Substantia nigra (tissue), 51 donors: ENCODE measurements at places on chromosomes 16 and 17.

DNA sequence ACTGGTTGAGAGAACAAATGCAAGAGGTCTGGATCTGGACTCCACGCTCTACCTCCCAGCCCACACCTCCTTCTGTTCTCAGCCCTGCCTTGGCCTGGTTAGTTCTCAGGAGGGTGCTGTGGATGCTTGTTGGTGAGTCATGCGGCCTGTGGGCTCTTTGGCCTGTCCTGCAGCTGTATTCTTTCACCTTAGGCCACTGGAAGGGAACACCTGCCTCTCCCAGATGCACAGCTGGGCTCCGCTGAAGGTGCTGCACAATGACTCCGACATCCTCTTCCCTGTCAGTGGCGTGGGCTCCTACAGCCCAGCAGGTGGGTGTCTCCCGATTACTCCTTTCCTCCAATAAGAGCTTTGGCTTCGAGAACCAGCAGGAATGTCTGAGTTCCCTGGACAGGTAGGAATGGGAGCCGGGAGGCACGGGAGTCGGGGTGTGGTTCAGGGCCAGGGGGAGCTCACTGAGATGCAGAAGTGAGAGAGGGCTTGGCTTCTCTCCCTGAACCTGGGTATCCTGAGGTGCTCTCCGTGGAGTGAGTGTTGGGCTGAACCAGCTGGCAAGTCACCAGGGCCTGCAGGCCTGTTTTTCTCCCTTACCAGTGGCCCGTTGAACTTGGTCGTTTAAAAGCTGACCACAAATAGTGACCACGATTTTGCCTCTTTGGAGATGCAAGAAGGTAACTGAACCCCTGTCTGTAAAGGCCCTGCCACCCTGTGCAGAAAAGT is 85.0 kb downstream of the SNX29 start:
- DNase-seq = no peak

GRCh38 chr17:69714669-69715068 is 300.2 kb downstream of the MAP2K6 start:
- DNase-seq = no peak

DNA sequence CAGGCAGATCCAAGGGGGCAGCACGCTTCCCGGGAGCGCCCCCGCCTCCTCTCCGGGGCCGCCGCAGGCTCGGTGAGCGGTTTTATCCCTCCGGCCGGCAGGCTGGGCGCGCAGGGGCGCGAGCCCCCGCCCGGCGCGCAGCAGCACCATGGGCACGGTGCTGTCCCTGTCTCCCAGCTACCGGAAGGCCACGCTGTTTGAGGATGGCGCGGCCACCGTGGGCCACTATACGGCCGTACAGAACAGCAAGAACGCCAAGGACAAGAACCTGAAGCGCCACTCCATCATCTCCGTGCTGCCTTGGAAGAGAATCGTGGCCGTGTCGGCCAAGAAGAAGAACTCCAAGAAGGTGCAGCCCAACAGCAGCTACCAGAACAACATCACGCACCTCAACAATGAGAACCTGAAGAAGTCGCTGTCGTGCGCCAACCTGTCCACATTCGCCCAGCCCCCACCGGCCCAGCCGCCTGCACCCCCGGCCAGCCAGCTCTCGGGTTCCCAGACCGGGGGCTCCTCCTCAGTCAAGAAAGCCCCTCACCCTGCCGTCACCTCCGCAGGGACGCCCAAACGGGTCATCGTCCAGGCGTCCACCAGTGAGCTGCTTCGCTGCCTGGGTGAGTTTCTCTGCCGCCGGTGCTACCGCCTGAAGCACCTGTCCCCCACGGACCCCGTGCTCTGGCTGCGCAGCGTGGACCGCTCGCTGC is 832 bp downstream of the CDK5R1 start:
- peak; percentile 37 for DNase-seq

GRCh38 chr17:45132572-45133463 is 503 bp upstream of the PLCD3 start:
- DNase-seq = peak; percentile 55

DNA sequence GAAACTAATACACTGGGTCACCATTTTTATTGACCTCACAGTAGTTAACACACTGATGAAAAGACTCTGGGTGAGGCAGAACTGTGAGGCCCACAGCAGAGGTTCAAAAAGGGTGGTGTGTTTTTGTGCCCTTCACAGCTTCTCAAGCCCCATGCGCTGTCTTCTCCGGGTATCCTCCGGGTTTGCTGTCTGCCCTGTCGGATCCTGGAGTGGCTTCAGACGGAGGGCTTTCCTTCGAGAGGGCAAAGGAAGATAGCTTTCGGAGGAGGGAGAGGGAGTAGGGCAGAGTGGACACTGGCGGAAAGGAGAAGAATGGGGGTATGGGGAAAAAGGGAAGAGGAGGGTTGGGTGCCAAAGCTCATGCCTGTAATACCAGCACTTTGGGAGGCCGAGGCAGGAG is 80.8 kb downstream of the CYLD start:
- DNase-seq = no peak

GRCh38 chr17:64005734-64006167 is 7.6 kb downstream of the PRR29 start:
- DNase-seq = no peak

DNA sequence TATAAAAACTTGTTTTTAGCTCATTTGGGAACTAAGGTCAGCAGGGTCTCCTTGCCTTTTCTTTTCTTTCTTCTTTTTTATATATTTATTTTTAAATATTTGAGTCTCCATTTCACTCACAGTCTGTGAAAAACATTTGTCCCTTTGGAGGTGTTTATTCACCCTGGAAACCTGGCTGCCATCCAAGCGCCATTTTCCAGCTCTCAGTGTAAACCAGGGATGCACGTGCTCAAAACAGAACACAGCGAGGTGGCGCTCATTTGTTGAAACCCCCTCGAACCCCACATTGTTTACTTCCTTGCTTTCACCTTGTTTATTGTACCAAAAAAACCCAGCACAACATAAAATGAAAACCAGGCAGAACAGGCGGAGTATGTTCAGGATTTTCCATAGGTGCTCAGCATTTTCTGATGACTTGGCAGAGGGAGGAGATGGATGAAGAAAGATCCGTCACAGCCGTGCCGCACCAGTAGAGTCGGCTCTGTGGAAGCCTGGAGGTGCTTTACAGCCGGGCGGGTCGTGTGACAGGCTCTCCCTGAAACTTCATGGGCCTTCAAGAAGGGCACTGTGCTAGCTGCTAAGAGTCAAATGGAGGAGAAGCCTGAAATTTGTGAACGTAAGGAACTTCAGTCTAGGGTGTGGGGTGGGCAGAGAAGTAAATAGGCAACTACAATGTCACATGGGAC is 284.4 kb downstream of the FOXL1 start:
- no peak for DNase-seq

DNA sequence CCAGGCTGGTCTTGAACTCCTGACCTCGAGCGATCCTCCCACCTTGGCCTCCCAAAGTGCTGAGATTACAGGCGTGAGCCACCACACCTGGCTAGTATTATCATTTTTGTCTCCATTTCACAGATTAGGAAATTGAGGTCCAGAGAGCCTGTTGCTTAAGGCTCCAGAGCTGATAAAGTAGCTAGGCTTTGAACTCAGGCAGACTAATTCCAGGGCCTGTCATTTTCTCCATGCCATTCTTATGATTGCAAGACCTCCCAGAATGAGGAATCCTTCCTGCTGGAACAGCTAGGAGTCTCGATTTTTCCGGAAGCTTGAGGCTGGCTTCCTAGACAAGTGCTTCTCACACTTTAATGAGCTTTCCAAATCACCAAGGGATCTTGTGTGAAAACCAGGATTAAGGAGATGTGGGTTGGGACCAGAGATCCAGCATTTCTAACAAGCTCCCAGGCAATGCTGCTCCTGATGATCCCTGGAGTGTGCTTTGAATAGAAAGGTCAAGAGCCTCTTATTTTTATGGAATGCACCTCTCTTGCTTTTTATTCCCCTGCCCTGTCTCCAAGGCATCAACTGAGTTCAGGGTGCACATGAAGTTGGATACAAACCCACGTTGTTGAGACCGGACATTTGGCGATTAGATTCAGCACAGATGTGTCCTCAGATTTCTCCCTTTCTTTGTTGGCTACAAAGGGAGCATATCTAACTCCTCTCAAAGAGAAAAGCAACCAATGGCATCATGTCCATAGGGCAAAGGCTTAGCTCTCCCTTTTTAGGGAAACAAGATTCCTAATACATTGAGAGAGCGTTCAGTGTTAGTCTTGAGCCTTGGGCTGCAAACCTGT is 40.3 kb upstream of the FAM20A start:
- no peak for DNase-seq

- peak; percentile 20 for DNase-seq
Observed at GRCh38 chr16:10181196-10182162, 749 bp downstream of the GRIN2A start.

GRCh38 chr17:68700421-68700820 is 99.3 kb upstream of the FAM20A start:
- DNase-seq = no peak

DNA sequence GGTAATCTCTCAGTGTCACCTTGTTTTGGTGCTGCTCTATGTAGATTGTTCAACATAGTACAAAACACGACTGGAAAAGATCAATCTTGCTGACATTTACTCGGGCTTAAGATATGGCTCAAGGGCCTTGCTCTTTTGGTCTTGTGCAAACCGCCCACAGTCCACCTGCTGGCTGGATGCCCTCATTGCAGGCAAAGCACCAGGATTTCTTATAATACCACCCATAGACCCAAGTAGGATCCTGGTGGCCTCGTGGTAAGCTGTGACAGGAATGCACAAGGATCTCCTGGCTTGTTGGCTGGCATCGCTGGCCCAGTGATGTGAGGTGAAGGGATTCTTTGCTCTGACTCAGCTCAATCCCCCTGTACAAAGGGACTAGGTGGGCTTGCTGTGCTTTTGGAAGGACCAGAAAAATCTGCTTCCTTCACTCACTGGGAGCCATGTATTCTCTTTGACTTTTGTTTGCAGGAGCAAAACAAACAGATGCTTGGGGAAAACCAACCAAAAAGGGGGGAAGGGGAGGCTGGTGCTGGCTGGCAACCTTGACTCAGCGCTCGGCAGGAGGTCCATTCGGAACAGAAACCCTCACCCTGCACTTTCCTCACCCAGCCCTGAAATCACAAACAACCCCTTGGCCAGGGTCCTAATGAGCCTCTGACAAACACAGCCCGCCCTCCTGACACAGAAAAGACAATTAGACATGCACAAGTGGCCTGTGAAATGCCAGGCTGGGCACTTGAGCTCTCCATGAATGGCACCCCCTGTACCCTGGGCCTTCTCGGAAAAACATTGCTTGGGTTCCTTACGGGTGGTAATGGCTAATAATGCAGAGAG is 36.6 kb upstream of the MED9 start:
- DNase-seq = peak; percentile 20

GRCh38 chr17:45248132-45248957 is 13.5 kb downstream of the SPATA32 start:
- DNase-seq = no peak

DNA sequence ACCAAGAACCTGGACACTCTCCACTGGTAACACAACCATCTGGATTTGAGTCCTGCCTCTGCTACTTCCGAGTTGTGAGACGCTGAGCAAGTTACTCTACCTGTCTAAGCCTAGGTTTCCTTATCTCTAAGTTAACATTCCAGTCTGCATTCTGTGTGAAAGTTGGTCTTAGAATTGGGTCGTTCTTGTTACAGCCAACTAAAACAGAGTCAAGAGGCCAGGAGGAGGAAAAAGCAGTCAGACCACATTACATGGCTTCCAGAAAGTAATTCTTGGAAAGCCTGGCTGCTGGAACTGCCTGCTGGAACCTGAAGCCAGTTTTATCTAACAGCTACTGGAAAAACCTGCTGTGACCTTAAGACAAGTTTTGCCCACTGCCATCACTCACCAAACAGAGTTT is 38.4 kb upstream of the XYLT1 start:
- DNase-seq = no peak

GRCh38 chr17:8420041-8420934 is 15.4 kb upstream of the NDEL1 start:
- DNase-seq = peak; percentile 20
